ENCODE measurements at places on chromosomes 16 and 17.

DNA sequence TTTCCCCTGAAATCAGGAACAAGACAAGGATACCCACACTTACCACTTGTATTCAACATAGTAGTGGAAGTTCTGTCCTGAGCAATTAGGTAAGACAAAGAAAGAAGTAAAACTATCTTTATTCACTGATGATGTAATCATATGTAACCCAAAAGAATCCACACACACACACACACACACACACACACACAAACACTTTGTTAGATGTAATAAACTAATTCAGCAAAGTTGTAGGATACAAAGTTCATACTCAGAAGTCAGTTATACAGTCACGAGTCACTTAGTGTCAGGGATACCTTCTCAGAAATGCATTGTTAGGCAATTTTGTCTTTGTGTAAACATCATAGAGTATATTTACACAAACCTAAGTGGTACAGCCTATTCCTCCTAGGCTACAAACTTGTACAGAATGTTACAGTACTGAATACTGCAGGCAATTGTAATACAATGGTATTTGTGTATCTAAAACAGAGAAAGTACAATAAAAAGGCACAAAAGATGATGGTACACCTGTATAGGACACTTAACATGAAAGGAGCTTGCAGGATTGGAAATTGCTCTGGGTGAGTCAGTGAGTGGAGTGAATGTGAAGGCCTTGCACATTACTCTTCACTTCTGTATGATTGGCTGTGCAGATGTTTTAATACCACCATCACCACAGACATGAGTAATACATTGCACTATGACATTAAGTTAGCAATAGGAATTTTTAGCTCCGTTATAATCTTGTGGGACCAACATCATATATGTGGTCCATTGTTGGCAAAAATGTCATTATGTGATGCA is 370.1 kb downstream of the ZFHX3 start:
- DNase-seq, result no peak

DNA sequence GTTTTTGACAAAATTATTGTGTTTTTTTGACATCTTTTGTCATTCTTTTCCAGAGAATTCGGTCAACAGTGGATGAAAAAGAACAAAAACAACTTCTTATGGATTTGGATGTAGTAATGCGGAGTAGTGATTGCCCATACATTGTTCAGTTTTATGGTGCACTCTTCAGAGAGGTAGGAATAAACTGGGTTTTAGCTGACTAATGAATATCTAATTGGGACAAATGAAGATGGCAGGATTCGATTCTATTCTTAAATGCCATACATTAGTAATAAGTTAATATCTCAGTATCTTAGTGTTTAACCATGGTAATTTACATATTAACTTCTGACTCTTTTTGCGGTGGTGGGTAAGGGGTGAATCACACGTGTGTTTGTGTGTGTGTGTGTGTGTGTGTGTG is 74.8 kb downstream of the MAP2K4 start:
- DNase-seq, result no peak

DNA sequence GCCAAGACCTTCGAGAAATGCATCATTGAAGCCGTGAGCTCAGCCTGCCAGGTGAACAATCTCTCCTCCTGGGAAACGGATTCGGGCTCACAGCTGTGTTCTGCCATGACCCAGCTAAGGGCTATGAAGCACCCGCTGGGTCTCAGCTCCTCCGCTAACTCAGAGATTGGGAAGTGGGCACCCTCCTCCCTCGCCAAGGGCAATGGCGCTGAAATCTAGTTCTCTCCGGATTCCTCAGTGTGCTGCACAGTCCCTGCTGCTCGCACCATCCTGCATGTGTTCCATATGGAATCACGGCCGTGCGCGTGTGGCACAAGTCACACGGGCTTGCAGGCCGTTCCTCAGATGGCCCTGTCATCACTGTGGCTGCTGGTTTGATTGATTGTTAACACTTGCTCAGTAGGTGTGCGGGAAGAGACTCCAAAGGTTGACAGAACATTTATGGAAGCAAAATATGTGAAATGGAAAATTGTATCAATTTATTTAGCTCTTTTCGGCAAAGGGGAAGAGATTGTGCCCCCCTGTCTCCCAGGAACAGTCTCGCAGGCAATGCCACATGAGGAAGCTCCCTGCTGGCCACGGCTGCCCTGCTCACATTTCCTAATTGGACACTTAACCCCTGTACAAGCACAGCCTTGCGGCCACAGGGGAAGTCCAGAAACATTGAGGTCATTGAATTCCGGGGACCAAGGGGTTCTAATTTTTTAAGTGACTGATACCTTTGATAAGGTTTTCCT is 58.8 kb downstream of the RNF213 start:
- DNase-seq, result no peak

DNA sequence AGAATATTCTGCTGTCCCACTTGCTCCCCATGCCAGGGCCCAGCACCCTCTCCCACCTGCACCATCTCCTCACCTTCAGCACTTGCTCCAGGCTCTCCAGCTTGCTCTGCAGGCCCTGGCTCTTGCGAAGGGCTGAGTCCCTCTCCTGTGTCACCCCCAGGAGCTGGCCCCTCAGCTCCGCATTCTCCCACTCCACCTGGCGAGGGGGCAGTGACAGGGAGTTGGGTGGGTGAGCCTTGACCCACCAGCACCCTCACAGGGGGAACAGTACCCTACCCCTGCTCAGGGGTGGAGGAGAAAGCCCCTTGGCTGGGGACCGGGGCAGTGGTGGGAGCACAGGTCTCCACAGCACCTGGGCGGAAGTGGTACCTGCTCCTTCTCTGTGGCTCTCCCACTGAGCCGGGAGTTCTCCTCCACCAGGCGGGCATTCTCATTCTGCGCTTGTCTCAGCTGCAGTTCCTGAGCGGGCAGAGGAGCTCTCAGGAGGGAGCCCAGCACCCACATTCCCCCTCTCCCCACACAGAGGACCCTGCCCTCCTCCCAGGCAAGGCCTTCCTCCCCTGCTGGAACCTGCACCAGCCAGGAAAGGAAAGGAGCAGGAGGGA is 5.9 kb downstream of the TSPOAP1 start:
- no peak for DNase-seq

GRCh38 chr16:55492756-55493380 is 13.9 kb downstream of the MMP2 start:
- DNase-seq, result no peak

GRCh38 chr16:1770328-1771187 is 785 bp downstream of the NME3 start:
- DNase-seq, result peak; percentile 81

DNA sequence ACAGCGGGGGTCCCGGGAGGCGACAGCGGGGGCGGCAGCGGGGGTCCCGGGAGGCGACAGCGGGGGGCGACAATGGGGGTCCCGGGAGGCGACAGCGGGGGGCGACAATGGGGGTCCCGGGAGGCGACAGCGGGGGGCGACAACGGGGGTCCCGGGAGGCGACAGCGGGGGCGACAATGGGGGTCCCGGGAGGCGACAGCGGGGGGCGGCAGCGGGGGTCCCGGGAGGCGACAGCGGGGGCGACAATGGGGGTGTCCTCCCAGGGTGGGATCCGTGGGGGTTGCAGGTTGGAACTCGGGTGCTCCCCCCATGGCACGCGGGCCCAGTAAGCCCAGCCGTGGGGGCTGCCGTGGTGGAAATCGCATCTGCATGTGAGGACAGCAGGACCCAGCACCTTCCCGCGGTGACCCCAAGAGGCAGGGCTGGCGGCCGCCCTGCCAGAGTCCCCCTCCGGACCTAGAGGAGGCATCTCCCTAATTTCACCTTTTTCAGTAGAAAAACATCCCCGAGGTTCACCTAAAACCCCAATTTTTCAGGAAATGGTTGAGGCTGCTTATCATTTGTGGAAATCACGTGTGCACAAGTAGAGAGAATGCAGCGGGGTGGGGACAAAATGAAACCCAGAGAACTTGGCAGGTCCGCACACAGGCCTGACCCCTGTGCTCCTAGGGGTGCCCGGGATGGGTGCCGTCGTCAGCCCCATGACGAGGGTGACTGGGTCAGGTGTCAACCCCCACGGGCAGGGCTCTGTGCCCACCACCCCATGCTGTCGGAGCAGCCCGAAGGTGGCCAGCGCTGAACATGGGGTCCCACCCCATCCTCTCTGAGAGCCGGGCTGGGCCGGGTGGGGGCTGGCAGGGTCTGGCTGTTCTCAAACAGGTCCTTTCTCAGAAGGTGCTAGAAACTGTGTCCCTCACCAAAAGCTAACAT is 10.5 kb upstream of the METRNL start:
- DNase-seq, result no peak

GRCh38 chr17:36857698-36858097 is 79.6 kb upstream of the LHX1 start:
- DNase-seq, result no peak

- no peak for DNase-seq
Measured at GRCh38 chr17:1188812-1189504, 9.2 kb upstream of the ABR start.

GRCh38 chr16:191831-192230 is 11.6 kb downstream of the HBQ1 start:
- no peak for DNase-seq

DNA sequence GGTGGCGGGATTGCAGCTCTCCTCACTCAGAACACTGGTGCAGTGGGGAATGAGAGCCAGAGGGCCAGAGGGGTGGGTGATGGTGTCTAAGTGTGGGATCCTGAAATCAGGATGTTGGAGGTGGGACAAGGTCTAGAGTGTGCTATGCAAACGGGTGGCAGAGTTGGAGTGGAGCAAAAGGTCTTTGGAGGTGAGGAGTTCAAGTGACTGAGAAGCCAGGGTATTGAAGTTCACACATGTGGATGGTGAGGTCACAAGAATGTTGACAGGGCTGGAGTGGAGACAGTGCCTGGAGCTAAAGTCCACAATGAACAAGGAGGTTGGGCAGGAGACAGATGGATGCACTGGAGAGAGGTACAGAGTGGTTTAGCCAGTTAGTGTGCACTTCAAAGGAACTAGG is 38.3 kb upstream of the MAP3K14 start:
- DNase-seq, result no peak

DNA sequence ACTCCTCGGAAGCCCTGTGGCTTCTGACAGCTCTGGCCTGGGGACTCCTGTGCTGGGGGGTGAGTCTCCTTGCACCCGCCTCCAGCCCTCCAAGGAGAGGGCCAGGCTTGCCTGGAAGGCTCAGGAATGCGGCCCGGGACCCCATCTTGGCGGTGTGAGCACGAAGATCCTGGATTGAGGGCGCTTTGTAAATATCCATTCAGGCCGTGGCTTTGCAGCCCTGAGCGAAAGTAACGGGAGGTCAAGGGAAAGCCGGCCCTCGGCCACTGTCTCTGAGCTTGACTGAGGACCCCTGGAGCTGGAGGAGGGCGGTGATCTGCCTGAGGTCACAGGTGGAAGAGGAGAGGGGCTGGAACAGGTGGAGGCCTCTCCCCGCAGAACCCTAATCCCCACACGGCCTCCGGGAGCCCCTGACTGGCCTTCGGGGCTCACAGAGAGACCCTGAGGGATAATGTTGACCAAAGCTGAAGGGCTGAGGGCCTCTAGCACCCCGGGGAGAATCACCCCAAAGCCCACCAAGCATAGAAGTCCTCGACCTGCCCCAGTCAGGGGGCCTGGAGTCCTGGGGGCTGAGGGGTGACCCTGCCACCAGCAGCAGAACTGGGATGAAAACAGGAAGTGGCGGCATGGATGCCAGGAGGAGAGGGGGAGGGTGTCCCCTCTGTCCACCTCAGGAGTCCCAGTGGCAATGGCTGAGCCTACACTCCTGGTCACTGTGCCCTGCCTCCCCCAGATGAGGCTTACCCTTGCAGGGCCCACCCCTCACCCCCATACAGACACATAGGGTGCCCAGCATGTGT is 8.3 kb upstream of the RASD1 start:
- DNase-seq, result no peak

GRCh38 chr16:56985288-56985961 is 3.9 kb upstream of the NLRC5 start:
- peak; percentile 20 for DNase-seq

GRCh38 chr17:3256575-3256974 is 41.6 kb downstream of the OR3A1 start:
- DNase-seq, result no peak

DNA sequence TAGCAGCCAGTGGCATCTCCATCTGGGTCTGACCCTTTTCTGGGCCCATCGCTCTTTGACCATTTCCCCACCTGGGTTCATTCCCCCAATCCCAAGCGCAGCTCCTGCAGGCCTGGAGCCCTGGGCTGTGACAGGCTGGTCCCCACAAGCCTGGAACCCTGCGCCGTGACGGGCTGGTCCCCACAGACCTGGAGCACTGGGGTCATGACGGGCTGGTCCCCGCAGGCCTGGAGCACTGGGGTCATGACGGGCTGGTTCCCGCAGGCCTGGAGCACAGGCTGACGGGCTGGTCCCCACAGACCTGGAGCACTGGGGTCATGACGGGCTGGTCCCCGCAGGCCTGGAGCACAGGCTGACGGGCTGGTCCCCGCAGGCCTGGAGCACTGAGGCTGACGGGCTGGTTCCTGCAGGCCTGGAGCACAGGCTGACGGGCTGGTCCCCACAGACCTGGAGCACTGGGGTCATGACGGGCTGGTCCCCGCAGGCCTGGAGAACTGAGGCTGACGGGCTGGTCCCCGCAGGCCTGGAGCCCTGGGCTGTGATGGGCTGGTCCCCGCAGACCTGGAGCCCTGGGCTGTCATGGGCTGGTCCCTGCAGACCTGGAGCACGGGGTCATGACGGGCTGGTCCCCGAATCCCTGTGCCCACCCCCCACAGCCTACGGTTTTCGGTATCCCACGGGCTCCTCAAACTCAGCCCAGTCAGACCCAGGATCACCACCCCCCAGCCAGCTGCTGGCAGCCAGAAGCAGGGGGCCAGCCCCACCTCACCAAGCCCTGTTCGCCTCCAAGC is 16.6 kb downstream of the TMC6 start:
- no peak for DNase-seq

- DNase-seq, result no peak
Measured at GRCh38 chr16:13098536-13098935, 197.1 kb downstream of the SHISA9 start.

GRCh38 chr17:43706235-43706634 is 44.5 kb upstream of the MEOX1 start:
- DNase-seq, result no peak

DNA sequence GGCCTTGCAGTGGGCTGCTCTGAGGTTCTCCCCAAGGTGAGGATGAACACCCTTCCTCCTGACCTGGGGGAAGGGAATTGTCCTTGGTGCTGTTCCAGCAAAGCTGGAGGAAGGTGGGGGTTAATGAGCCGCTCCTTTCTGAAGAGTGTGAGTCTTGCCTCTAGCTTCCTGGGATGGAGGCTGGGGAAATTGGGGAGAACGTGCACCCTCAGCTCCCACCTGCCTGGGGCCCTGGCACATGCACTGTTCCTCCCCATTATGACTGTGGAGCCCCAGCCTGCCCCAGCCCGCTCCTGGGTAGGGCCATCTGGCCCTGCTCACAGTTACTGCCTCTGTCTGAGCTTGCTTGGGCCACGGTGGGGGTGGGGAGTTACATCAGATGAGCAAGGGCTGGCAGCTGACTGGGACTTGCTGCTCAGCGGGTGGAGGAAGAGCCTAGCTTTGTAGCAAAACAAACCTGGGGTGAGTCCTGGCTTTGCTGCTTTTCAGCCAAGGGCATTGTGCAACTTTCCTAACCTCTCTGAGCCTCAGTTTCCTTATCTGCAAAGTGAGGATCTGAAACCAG is 11.1 kb downstream of the TNS4 start:
- DNase-seq, result no peak
